ENCODE measurements at places on chromosomes 7 and 10. TPM values are rescaled to one million over a fixed set of nuclear protein-coding genes. Genes with fewer than 3 reads are reported as not detected.

Gene CALML5
- not detected for total RNA-seq

Gene PALD1
- 14.1 TPM for total RNA-seq

Gene C7orf57
- total RNA-seq = not detected

Gene FOXP2
- total RNA-seq = 4.9 TPM

Gene OR2A5
- not detected for total RNA-seq

Gene PILRA
- 2.7 TPM for total RNA-seq

Gene NUB1
- 32.6 TPM for total RNA-seq

Gene ZNF32
- total RNA-seq = 37.7 TPM

Gene KLF6
- 40.2 TPM for total RNA-seq

Gene INMT
- 0.34 TPM for total RNA-seq

Gene TMEM213
- total RNA-seq = not detected

Gene CDH23
- total RNA-seq = 2.0 TPM

Gene ANKMY2
- 24.7 TPM for total RNA-seq

Gene ADAM8
- total RNA-seq = 3.6 TPM

Gene PPA1
- total RNA-seq = 179 TPM

Gene BCAP29
- 34.2 TPM for total RNA-seq

Gene ADRA2A
- 0.07 TPM for total RNA-seq

Gene NUTM2D
- total RNA-seq = 13.0 TPM

Gene NEURL1
- total RNA-seq = 1.8 TPM

Gene DENND10
- 49.3 TPM for total RNA-seq

Gene KCNH2
- 10.7 TPM for total RNA-seq

Gene RHOBTB1
- 15.8 TPM for total RNA-seq

Gene ANKRD2
- total RNA-seq = not detected

Gene MUC12
- 7.8 TPM for total RNA-seq

Gene GALNT17
- total RNA-seq = 10.4 TPM

Gene LLCFC1
- not detected for total RNA-seq

Gene EIF5AL1
- 0.21 TPM for total RNA-seq

Gene ANKRD61
- 0.80 TPM for total RNA-seq

Gene GATA3
- 0.39 TPM for total RNA-seq

Gene CTNNA3
- 5.5 TPM for total RNA-seq
